Vagina (tissue), 2 donors: ENCODE measurements at places on chromosomes 16 and 17. TPM values are rescaled to one million over a fixed set of nuclear protein-coding genes. Genes with fewer than 3 reads are reported as not detected.
A peak's percentile ranks its signal among the peaks of the same experiment; 100 is the strongest.

Gene RPH3AL
- total RNA-seq, result 43.5 TPM

Gene CDH13
- 123 TPM for total RNA-seq

Gene ITGB4
- total RNA-seq, result 169 TPM

Gene TLCD2
- total RNA-seq, result 10.8 TPM

Gene ACSM2A
- not detected for total RNA-seq

Gene PERCC1
- not detected for total RNA-seq

Gene SIAH1
- 26.8 TPM for total RNA-seq

Gene PIK3R5
- 10.6 TPM for total RNA-seq

Gene ZNF174
- total RNA-seq, result 14.0 TPM

DNA sequence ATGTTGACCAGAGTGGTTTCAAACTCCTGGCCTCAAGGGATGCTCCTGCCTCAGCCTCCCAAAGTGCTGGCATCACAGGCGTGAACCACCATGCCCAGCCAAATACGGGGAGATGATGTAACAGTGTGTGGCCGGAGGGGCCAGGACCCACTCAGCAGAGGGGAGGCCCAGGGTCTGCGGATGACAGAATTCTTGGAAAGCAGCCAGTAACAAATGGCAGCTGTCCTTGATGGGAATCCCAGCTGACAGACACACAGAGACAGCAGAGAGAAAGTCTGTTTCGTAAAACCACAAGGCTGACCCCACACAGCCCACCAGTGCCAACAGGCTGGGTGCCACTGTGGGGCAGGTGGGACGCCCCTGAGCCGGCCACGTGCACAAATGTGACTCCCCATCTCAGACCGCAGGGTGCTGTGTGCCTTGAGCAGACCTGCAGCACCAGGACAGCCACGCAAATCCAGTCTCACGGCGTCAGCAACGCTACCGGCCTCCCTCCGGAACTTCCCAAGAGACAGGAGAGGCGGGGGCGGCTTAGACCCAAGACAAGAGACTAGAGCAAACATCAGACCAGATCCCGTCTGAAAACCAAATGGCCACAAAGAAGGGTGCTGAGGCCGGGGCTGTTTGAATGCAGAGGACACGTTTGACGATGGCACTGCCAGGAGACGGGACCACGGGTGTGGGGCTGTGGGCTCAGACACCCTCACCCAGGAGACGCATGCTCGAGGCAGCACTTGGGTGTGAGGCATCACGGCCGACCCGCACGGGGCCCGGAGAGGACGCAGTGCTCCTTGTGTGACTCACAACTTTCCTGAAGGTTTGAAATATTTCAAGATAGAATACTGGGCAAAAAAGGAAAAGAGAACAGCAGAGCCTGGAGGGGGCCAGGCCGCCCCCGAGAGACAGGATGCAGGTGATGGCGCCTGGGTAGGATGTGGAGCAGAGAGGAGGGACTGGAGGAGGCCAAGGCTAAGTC, 24.6 kb downstream of the CTU2 start:
- DNase-seq, result no peak

DNA sequence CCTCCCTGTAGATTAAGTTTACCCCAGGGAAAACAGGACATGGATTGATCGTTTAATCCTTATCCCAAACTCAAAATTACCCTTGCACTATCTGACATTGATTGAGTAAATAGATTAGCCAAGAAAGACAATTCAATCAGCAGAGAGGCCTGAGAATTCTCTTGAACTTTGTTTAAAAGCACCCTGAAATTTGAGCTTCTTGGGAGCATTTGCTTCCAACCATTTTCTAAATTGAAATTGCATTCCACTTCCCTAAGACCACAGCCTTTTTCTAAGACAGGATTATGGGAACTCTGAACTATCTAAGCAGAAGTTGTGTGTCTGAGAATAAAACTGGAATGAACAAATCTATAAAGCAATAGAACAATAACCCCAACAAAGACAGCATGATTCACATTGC, 76.6 kb upstream of the TNRC6A start:
- DNase-seq, result no peak

GRCh38 chr17:45828171-45828570, 16.5 kb upstream of the SPPL2C start:
- no peak for DNase-seq

DNA sequence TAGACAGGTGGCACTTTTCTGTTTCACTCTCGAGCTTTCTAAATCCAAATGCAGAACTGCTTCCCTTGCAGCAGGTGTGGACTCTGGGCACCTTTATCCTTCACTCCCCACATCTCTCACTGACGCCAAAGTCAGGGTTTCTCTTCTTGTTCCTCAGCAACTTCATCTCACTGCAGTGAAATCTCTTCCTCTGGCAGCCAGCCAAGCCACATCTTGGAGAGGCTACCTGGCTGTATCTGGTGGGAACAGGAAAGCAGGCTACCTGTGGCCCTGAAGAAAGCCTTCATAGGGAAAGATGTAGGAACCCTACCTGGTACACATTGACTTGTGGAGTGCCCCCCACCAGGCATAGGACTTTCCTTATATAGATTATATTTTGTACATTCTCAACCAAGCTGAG, 159.1 kb downstream of the UTP18 start:
- DNase-seq, result no peak

DNA sequence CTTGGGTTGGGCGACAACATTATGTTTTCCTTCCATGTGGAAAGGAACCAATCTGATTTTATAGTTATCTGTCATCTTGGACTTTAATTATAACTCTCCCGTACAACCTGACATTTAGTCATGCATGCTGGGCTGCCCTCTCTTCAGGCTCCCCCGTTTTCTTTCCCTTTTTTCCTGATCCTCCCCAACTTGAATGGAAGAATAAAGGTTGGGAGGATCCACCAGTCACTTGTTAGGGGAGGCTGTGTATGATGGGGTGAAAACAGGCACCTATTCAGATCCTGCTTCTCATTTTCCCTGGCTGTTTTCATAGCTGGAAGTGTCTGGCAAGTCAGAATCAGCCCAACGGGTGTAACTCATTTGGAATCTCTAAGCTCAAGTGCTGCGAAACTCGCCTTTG, 267.2 kb upstream of the SALL1 start:
- no peak for DNase-seq

GRCh38 chr16:30658731-30659506, 688 bp downstream of the FBRS start:
- DNase-seq, result peak; percentile 98

DNA sequence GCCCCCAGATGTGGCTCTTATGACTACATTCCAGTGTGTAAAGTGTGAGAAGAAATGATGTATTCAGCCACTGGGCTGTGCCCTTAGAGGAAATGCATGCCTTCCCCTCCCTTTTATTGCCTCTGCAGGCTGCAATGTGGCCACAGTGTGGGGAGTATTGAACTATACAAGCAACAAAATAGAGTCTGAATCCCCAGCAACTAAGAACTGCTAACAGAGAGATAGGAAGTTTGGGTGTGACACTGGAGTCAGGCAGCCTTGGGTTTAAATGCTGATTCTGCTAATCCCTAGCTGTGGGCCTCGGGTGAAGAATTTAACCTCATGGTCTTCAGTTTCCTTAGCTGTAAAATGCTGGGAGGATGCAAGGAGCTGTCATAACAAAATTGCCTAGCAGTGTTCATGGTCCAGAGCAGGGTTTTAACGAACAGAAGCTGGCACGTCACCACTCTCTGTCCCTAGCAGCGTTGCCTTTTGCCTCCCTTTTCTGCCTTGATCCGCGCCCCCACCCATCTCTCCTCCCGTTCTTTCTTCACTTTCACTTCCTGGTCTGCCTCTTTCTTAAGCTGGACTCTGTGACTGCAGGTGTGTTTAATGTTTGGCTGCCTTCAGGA, 50.3 kb downstream of the KPNA2 start:
- no peak for DNase-seq

- no peak for DNase-seq
Observed at GRCh38 chr17:14197586-14197985, 39.1 kb downstream of the CDRT15 start.

- no peak for DNase-seq
Observed at GRCh38 chr16:48810436-48810802, 200.4 kb upstream of the N4BP1 start.

DNA sequence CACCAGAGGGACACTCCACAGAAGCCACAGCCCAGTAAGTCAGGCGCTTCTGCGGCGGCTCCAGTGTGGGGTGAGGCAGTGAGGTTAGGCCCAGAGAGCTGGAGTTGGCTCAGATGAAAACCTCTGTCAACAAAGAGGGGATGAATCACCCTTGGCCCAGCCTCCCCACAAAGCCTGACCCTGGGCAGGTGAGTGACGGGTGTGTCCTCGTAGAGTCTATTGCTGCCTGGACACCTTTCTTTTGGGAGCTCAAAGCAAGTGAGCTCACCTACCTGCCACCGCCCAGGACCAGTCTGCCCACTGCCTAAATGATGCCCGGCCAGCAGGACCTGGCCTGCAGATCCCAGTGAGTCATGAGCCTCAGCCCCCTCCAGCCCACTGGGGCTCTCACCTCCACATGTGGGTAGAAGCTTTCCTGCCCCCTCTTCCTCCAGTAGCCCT, 24.9 kb upstream of the DBNDD1 start:
- DNase-seq, result no peak

DNA sequence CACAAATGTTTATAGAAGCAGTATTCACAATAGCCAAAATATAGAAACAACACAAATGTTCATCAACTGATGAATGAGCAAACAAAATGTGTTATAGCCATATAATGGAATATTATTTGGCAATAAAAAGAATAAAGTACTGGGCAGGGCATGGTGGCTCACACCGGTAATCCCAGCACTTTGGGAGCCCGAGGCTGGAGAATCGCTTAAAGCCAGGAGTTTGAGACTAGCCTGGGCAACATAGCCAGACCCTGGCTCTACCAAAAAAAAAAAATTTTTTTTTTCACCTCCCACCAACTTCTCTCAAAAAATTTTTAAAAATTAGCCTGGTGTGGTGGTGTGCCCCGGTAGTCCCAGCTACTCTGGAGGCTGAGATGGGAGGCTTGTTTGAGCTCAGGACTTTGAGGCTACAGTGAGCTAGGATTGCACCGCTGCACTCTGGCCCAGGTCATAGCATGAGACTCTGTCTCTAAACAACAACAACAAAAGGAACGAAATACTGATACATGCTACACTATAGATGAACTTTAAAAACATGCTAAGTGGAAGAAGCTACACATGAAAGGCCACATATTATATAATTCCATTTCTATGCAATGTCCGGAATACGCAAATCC, 10.7 kb upstream of the PECAM1 start:
- DNase-seq, result no peak

DNA sequence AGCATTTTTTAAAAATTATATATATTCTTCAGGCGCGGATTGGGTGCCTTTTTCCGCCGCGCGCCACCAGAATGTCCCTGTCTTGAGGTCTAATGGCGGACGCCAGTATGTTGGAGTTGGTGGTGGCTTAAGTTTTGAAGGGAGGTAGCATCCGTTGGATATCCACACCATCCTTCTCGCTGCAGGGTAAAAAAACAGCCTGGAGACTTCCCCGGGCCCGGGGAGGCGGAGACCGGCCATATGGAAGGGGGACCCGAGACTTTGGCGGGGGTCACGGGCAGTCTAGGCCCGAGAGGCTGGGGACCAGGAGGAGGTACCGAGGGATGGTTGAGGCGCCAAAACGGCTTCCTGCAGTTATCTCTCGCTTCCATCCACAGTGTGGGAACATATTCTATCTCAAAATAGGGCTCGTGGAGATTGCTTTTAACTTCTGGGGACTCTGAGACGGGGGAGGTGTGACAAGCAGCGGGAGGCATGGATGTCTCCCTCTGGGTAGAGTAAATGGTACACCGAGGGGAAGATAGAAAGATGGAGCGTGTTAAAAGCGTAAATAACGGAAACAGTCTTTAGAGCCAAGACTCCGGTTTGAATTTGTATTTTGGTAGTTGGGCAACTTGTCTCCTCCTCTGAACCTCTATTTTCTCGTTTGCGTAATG, at the start of gene SF3B3:
Gene SF3B3 (plus strand): TSS at position 74 of the 656 bp plus-strand sequence. CDS start 2,841 bp downstream, outside the sequence.
- DNase-seq, result no peak

DNA sequence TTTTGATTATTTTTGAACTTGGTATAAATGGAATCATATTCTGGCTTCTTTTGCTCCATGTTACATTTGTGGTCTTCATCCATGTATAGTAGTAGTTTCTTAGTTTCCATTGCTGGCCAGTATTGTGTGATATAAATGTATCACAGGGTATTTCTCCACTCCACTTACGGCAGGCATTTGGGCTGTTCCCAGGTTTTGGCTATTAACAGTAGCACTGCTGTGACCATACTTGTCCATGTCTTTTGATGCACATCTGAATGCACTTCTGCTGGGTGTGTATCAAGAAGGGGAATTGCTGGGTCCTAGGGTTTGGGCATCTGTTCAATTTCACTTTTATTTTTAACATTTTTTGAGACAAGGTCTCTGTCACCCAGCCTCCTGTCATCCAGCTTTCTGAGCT, 13.9 kb downstream of the NTN1 start:
- peak; percentile 29 for DNase-seq

DNA sequence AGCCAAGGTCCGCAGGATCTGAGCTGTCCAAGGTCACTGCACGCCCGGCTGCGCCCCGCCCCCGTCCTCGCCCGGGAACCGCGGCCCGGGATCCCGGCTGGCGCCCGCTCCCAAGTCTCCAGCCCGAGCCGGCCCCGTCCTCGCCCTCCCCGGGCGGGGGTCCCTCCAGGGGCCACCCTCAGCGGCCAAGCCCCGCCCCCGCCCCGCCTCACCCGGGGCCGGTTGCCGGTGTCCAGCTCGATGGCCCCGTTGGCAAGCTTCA, 216 bp downstream of the VPS9D1 start:
- DNase-seq, result no peak

DNA sequence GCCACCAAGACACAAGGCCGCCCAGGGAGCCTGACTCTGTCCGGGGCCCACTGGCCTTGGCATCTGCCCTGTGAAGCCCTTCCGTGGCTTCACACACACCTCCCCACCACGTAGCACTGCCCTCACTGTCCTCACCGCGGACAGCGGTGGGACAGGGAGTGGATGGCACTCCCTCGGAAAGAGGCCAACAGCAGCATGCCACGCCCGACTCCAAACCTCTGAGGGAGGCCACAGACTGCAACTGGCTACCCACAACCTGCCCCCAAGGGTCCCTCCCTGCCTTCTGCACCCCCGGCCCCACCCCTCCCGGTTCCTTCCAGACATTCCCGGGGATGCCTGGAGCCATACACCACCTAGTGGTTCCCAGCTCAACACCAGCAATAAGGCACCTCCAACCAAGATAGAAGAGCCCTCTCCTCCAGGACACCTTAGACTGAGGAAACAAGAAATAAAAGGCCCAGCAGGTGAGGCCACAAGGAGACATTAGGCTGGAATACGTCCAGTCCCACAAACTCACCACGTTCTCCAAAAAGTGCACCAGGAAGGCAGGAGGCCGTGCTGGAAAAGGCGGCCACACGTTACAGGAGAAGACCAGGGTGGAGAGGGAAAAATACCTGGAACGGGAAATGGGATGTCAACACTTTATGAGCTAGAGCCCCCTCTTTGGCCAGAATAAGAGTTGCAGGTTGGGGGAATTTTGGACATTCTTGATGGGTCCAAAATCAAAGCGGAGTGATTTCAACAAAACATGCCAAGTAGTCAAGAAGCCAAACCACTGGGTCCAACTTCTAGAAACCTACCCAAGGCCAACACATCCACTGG, 310.0 kb downstream of the SOX9 start:
- no peak for DNase-seq

- DNase-seq, result no peak
Observed at GRCh38 chr17:80754846-80755245, 210.2 kb downstream of the RPTOR start.
